ENCODE measurements at places on chromosomes 11 and 22.
A peak's percentile ranks its signal among the peaks of the same experiment; 100 is the strongest.

DNA sequence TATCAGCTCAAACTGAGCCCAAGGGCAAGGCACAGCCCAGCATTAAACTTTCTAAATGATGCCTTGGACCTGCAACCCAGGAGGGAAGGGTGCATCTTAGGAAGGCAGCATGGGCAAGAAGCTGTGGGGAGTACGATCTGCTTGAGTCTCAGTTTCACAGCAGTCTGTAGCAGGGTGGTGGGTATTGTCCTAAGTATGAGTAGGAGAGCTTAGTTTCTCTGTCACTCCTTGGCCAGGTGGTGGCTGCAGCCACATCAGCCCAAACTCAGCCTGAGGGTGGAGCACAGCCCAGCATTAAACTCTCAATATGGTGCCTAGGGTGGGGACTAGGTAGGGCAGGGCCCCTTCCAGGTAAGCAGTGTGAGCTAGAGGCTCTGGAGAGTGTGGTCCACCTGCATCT is 85.5 kb downstream of the ACER3 start:
- no peak overlapping the region for H3K4me3 ChIP-seq
- no peak for DNase-seq
- no peaks in the 10 kb centered on the region for H3K4me1 ChIP-seq
- H3K27me3 ChIP-seq: no peaks in the 10 kb centered on the region

GRCh38 chr22:45891021-45891421 is 85.9 kb downstream of the WNT7B start:
- no peak overlapping the region for H3K27ac ChIP-seq
- no peaks in the 10 kb centered on the region for H3K4me1 ChIP-seq
- H3K4me3 ChIP-seq: no peak overlapping the region
- no peaks in the 10 kb centered on the region for H3K27me3 ChIP-seq
- H3K36me3 ChIP-seq: no peaks in the 10 kb centered on the region

- no peak overlapping the region for H3K4me3 ChIP-seq
- peak; percentile 32 for DNase-seq
- H3K27ac ChIP-seq: no peak overlapping the region
- H3K36me3 ChIP-seq: no peaks in the 10 kb centered on the region
- peaks cover 7% of the 10 kb centered on the region for H3K4me1 ChIP-seq
Measured at GRCh38 chr11:113477321-113477720, 2.1 kb upstream of the DRD2 start.

- peaks cover 26% of the 10 kb centered on the region for H3K4me1 ChIP-seq
- H3K27ac ChIP-seq: no peak overlapping the region
- DNase-seq: no peak
- H3K36me3 ChIP-seq: no peaks in the 10 kb centered on the region
Measured at GRCh38 chr11:22703591-22703990, 37.2 kb downstream of the GAS2 start.

GRCh38 chr22:38260761-38261681 is 11.8 kb downstream of the TMEM184B start:
- peaks cover 11% of the 10 kb centered on the region for H3K36me3 ChIP-seq
- no peaks in the 10 kb centered on the region for H3K27me3 ChIP-seq
- peaks cover 44% of the 10 kb centered on the region for H3K4me1 ChIP-seq
- DNase-seq: no peak

- peaks cover 22% of the 10 kb centered on the region for H3K27me3 ChIP-seq
- DNase-seq: no peak
- H3K4me3 ChIP-seq: no peak overlapping the region
- H3K4me1 ChIP-seq: no peaks in the 10 kb centered on the region
- H3K36me3 ChIP-seq: no peaks in the 10 kb centered on the region
Measured at GRCh38 chr11:6175440-6175839, 5.3 kb upstream of the OR52B2 start.

DNA sequence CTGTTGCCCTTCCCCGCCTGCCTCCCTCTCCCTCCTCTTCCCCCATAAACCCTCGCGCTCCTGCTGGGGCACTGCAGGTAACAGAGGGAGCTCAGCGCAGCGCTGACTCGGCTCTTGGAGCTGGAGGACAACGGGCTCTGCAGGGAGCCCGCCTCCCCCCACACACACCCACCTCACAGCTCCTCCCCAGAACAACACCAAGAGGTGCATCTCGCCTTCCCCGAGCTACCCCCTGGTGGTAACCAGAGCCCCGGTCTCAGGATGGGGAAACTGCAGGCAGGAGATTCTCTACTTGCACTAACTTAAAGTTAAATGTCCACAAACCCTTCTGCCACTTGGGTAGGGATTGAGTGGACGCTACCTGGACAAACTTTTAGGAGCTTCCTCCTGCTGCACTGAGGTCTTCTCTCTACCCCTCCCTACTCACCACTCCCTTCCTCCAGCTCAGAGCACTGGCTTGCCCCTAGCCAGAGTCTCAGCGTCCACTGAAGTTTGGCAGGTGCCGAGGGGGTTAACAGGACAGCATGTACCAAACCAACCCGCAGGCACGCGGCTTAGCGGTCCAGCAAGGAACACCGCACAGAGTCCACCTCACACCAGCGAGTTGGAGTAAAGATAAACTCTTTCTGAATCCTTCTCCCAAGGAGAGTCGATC is 4.0 kb upstream of the SCN4B start:
- DNase-seq: no peak
- no peaks in the 10 kb centered on the region for H3K36me3 ChIP-seq
- H3K27me3 ChIP-seq: peaks cover 69% of the 10 kb centered on the region
- no peak overlapping the region for H3K27ac ChIP-seq

DNA sequence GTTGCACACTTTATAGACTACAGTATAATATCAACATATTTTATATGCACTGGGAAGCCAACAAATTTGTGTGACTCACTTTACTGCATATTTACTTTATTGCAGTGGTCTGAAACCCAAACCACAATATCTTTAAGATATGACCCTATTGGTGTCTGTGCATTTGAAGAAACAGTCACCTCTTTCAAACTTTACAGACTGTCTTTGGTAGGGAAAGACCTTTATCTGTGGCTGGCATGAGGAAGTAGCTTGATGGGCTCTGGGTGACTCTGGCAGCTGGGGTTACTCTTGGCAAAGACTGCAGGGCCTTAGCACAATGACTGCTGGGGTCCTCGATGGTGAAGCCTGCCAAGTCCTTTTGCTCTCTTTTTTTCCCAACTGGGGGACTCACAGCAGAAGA is 21.3 kb upstream of the ABTB2 start:
- H3K4me1 ChIP-seq: peaks cover 3% of the 10 kb centered on the region
- no peak overlapping the region for H3K4me3 ChIP-seq
- H3K27ac ChIP-seq: no peak overlapping the region
- peaks cover 3% of the 10 kb centered on the region for H3K36me3 ChIP-seq
- DNase-seq: no peak

- H3K4me3 ChIP-seq: no peak overlapping the region
- no peaks in the 10 kb centered on the region for H3K36me3 ChIP-seq
- peaks cover 3% of the 10 kb centered on the region for H3K27me3 ChIP-seq
- no peak for DNase-seq
- no peaks in the 10 kb centered on the region for H3K4me1 ChIP-seq
Measured at GRCh38 chr22:22923930-22924329, 36.3 kb downstream of the IGLL5 start.

- H3K4me1 ChIP-seq: peaks cover 75% of the 10 kb centered on the region
- H3K36me3 ChIP-seq: no peaks in the 10 kb centered on the region
- no peak overlapping the region for H3K4me3 ChIP-seq
Measured at GRCh38 chr11:10324474-10324873, 19.6 kb downstream of the ADM start.
